ENCODE measurements at places on chromosomes 12 and 14. TPM values are rescaled to one million over a fixed set of nuclear protein-coding genes. Genes with fewer than 3 reads are reported as not detected.

The KRT78 gene
- total RNA-seq = not detected

The NEUROD4 gene
- not detected for total RNA-seq

The PROX2 gene
- not detected for total RNA-seq

The GLIPR1L1 gene
- total RNA-seq = not detected

Measured in T-helper 2 cell treated with Interferon-gamma antibody and Interleukin-4, amounts not matched to agents 100 ng/mL and 5 ng/mL, for 36 hours (primary cell).